ENCODE measurements at places on chromosomes 7 and 10.

DNA sequence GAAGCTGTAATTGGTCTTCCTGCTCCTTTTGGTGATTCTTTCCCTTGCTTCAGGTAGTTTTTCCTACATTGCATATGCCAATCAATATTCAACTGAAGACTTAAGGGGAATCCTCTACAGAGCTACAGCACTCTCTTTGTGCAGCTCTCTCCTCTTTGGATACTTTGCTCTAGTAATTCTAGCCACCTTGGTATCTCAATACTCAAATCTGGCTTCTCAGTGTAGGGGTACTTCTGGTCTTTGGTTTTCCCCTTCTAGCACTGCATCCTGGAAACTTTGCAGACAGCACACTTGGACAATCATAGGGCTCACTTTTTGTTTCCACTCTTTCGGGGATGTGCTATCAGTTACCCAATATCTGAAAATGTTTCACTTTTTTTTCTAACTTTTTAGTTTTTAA is 9.9 kb downstream of the PHTF2 start:
- DNase-seq = no peak

DNA sequence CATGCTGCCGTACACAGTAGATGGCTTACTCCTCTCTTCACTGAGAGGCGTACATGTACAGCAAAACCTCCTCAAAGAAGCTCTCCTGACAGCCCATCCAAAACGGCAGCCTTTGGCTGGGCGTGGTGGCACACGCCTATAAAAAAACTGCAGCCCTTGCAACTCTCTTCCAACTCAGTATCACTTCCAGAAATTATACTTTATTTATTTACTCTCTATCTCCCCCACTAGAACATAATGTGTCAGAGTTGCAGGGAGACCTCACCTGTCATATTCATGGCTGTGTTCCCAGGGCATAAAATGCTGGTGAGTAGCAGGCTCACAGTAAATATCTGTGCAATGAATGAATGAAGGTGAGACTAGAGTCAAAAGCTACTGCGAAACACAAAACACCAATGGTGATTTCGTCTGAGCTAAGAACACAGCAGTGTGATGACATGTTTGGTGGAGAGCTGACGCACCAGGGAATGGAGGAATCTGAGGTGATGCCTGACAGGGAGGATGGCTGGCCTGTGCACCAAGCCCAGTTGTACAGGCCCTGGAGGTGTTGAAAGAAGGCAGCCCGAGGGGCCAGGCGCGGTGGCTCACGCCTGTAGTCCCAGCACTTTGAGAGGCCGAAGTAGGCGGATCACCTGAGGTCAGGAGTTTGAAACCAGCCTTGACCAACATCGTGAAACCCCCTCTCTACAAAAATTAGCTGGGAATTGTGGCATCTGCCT is 55.3 kb downstream of the COBL start:
- no peak for DNase-seq

DNA sequence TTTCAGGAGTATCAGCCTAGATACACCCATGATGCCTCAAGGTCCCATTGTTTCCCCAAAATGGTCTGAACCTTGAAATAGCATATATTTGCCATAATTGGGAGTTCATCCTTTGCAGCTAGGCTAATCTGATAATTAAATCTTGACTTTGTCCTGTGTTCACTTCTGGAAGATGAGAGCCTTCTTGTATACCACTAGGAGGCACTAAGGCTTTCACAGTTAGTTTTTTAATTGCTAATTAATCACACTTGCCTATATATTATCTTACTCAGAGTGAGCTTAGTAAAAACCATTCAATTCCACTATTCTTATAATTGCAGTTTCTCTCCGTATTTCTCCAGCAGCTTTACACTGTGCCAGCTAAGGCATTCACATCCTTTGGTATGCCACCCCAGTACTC is 48.7 kb upstream of the MAGI2 start:
- DNase-seq = no peak

DNA sequence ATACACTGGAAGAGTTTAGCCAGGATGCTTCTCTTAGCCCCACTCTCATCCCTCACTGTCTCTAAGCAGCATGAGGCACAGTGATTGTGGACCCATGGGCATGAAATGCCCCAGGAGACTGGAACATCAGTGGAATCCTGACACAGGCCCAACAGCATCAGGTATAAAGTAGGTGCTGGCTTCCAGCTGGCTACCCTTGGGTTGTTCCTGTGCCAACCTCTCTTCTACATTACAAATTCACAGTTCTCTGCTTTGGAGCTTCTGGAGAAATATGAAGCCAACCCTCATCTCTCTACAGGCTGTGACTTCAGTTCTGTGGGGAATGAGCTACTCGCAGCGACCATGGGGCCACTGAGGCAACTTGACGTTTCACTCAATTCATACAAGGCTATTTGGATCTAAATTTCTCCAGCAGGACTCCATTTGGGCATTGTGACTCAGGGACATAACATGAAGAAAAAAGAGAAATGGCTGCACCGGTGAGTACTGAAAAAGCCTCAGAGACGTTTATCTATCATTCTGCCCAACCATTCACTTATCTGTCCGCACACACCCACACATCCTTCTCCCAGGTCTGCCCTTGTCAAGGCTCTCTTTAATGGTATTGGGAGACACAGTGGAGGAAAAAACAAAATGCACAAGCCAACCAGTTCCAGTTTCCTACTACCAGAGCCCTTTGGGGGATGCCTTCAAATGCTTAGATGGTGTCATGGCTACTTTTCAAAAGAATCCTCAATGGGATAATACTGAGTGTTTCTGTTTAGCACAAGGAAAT is 35.4 kb upstream of the TM9SF3 start:
- DNase-seq = no peak

DNA sequence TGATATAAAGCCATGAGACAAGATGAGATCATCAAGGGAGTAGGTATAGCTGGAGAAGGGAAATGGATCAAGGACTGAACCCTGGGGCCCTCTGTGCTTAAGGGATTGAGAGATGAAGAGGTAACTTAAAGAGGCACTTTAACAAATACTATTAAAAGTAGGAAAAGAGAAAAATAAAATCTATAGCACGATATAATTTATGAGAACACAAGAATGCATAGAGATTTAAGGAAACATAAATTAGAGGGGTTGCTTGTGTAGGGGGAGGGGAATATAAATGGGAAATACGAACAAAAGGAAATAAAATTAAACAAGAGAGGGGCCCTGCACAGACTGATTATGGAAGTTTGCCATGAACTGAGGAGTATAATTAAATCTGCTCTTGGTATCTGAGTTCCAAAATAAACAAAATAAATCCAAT is 15.6 kb upstream of the LRRC17 start:
- no peak for DNase-seq

DNA sequence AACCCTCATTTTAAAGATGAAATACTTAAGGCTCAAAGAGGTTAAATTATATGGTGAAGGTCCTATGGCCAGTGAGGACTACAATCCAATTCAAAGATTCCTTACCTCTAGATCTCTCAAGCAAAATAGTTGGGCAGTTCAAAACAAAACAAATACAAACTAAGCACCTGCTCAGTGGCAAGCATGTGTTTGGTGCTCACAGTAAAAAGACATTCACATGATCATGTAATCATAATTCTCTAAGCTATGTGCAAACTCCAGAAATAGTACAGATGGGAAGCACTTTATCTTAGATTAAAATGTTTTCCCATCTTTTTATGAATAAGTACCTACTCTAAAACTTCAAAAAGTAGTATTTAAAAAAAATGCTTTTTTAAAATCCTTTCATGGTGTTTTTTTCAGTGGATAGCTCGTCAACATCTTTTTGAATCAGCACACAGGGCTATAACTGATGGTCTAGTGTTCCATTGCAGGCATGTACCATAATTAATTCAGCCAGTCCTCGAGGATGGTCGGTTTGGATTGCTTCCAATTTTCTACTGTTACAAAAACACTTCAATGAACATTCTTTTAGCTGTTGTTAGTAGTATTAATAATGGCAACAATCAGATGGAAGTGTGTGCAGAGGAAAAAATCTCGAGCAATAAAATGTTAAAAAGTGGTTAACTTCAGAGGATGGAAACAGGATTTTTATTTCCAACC is 58.4 kb downstream of the CHCHD3 start:
- DNase-seq = no peak

DNA sequence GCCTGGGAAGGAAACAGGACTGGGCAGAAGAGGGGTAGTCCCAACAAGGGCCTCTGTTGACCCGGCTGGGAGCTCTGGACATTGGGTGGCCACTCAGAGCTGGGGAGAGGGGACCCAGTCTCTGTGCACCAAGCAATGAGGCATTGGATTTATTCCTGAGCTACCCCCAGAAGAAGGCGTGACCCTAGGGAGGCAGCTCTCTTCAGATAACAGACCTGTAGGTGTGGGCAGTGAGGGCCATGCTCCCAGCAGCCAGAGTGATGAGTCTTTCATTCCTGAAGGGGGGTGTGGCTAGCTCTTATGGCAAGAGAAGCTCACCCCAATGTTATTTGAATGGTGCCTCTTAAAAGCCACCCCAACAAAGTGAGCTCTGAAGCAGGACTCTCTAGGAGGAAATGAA is 20.4 kb downstream of the TEX36 start:
- no peak for DNase-seq

DNA sequence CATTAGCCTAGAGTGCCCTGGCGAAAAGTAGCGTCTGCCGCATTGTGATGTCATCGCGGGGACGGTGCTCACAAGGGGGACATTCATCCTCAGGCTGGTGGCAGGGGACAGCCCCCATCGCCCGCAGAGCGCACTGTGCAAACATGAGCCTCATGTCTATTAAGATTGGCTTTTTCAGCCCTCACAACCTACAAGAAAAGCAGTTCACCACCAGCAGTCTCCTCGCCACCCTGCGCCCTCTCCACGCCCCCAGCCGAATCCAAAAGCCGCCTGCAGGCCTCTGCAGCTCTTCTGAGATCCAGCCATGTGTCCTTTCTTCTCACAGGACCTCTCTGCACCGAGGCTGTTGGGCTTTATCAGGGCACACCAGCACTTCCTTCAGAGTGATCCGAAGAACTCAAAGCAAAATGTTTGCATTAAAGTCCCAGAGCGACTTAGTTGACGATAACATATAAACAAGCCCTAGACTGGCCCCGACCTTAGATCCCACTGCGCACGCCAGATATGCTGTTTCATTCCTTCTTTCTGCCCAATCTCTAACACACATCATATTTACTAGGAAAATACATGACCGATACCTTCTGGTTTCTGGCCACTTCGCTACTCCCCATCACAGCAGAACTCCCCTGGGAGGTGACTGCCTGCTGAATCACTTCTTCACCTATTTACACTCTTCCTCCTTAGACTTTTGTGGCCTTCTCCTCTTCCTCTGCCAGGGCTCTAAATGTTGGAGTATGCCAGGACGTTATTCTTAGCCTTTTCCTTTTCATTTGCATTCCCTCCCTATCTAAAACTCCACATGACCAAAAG is 206.0 kb upstream of the SH2B2 start:
- DNase-seq = no peak

- no peak for DNase-seq
These were observed 4.6 kb downstream of the NFKB2 start for GRCh38 chr10:102400076-102400475.

- DNase-seq = no peak
These were observed 362.0 kb downstream of the ZNF248 start for GRCh38 chr10:37495415-37495814.

GRCh38 chr7:47461161-47461560 is 120.8 kb downstream of the TNS3 start:
- DNase-seq = no peak

- no peak for DNase-seq
These were observed 6.5 kb upstream of the PPIA start for GRCh38 chr7:44789990-44790389.

DNA sequence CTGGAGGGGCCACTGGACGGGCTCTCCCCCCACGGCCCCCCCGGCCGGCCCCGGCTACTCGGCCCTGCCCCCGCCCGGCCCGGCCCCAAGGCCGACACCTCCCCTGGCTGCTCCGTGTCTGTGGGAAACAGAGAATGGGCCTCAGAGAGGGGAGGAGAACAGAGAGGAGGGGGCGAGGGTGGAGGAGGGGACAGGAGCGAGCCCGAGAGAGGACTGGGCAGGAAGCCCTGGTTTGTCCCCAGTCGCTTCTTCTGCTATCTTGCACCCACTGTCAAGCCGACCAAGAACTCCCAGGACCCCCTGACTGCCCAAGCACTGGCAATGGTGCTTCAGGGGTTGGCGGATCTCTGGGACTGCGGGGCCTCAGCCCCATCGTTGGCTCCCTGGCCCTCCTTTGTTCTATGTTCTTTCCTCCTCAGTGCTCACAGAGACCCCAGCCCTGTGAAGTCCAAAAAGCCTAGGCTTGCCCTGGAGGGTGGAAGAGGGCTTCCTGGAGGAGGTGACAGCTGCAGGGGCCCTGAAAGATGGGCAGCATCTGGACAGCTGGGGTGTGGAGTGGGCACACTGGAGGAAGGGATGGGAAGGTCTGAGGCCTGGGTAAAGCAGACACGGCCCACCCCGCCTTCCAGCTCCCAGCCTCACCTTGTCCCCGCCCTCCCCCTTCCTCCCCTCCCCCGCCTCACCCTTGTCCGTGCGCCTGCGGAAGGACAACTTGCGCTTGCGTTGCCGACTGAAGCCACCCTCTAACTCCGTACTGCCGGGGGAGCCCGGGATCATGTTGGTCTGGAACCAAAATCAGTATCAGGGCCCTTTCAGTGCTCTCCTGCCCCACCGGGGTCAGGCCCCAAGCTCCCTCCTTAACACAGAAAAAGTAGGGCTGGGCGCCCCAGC is 30.1 kb downstream of the KCNH2 start:
- no peak for DNase-seq

DNA sequence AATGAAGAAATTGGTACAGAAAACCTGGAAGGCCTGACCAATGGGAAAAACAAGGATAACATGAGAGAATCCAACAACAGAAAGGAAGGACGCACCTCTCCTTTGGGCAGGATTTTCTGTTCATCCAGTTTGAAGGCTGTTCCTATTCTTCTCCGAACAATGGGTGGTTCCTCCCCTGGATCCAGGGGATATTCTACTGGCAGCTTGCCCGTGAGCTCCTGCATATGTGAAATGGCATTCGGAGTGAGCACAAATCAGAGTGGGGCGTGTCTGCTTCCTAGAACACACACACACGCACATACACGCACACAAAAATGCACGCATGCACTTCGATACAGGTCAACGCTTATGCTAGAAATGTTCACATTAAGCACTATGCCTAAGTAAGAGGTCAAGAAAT is 83.5 kb downstream of the PRPF18 start:
- no peak for DNase-seq

All from stimulated activated CD8-positive, alpha-beta memory T cell treated with anti-CD3 and anti-CD28 coated beads, Interleukin-15, amount 100 ng/mL, for 4 hours (primary cell).